ENCODE measurements at places on chromosomes 5 and 9.

DNA sequence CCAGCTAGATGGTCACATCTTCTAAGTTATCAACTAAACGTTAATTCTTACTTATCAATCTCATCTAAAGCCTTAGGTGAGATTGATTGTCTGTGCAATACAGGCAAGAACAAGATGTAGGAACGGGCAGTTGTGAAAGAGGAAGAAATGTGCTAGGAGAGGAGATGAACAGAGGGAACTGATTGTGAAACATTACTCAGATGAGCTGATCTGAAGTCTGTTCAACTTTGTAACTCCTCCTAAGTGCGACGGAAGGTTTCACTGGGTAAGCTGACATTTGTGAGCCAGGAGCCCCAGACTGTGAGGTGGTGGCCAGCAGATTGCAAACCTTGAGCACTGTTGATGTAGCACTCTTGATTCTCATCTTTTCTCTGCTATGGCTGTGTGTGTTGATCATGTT, 204.1 kb downstream of the CD180 start:
- DNase-seq, result no peak

DNA sequence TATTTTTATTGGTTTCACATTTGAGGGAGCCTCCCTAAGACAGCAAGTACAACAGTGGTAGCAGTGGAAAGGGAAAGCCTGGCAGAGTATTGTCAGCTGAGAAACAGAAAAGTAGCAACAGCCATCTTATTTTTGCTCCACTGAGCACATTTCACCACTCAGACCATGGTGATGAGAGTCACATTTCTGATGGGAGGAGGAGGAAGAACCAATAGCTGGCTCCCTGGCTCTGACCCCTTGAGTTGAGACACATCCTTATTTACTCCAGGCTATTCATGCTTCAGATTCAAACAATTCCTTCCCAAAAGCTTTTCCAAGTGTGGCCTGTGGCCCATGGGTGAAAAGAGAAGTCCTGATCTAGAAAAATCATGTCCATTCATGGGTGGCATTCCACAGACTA, 236.3 kb downstream of the ARHGAP26 start:
- DNase-seq, result no peak

DNA sequence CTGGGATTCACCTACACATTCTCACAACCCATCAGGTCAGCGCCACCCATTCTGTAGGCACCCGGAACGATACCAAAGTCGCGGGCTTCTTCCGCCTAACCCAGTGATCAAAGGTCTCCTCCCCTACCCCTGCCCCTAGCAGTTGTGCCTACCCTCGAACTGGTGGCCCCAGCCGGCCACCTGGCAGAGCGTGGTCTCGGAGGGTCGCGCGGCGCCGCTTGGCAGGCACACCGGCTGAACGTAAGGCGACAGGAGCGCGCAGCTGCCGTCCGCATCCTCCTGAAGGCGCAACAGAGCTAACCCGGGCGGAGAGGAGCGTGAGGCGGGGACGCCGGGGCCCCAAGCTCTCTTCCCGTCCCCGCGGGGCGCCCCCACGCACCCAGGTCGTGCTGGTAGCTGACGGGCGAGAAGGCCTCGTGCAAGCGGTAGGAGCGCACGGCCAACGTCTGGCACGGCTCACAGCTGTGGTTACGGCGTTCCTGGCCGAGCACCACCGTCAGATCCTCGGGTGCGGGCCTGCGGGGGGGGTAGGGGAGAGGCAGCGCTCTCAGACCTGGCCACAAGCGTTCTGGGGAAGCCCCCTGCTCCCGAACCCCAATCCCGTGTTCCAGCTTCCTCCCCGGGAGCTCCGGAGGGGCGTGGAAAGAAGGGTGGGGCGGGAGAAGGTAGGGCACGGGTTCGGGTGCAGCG, 2.8 kb upstream of the PFN3 start:
- DNase-seq, result no peak

DNA sequence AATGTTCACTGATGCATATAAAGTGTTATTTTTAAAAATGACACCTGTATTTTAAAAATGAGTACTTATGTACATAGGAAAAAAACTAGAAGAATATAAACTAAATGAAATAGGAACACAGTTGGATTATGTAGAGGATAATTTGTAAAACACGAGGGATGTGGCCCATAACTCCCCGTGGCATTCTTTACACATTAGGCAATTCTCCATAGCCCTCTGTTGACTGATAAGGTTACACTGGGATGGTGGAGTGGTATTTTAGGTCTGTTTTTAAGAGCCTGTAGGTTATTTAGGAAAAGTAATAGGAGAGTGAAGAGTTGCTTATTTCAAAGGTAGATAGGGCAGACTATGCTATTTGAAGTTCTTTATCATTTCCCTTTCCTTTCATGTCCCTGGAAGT, 1.8 kb downstream of the CAVIN4 start:
- DNase-seq, result no peak

- DNase-seq, result no peak
These were observed 60.6 kb downstream of the SLC1A3 start for GRCh38 chr5:36666986-36667385.

DNA sequence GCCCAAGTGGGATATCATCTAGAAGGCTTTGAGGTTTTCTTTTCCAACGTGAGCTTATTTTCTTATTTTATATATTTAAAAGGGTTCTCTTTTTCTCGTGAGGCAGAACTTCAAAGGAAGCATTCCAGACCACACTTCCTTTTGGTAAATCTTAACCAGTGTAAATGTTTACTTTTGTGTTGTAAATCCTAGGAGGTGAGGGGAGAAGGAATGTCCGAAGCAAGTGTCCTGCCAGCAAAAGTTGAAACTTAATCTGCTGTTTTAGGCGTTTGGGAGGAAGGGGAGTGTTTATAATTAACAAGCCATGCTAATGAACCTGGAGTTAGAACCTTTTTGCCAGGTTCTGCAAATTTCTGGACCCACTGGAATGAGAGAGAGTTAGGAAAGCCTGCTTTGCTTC, 37.9 kb downstream of the WWC1 start:
- DNase-seq, result no peak

- DNase-seq, result no peak
These were observed 69.2 kb upstream of the MYO10 start for GRCh38 chr5:17005107-17005828.

GRCh38 chr5:1103505-1104326, 8.1 kb downstream of the SLC12A7 start:
- DNase-seq, result no peak

GRCh38 chr5:81755320-81755719, 4.4 kb upstream of the SSBP2 start:
- no peak for DNase-seq

DNA sequence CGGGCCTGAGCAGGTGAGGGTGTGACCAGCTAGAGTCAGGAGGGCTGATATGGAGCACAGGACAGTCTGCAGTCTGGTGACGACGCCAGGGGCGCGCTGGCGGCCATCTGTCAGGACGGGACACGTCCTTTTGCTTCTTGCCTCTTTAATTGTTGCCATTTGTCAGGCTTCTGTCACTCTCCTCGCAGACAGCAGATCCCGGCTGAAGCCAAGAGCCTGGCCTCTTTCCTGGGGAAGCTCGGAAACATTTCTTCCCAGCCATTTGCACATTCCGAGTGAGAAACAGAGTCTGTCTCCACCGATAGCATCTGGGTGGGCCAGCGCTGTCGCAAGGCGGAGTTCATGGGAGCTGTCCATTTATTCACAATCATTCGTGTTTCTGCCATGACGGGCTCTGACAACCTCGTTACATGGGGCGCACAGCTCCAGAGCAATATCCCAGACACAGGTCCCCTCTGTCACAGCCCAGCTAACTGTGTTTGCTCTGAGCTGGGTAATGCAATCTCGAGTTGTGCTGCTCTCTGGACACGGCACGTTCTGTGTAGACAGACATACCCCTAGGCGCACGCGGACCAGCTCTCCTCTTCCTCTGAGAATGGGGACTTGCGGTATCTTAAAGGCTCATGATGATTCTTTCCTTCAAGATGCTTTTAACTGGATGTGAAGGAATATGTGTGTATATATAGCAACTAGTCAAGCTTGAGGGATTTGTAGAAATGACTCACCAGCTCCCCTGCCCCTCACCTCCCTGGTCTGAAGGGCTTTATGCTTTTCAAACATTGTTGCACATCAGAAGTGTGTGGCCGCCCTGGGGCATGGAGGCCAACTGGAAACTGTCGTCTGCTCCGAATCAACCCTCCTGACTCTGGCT, 105.3 kb upstream of the FCN2 start:
- DNase-seq, result no peak

DNA sequence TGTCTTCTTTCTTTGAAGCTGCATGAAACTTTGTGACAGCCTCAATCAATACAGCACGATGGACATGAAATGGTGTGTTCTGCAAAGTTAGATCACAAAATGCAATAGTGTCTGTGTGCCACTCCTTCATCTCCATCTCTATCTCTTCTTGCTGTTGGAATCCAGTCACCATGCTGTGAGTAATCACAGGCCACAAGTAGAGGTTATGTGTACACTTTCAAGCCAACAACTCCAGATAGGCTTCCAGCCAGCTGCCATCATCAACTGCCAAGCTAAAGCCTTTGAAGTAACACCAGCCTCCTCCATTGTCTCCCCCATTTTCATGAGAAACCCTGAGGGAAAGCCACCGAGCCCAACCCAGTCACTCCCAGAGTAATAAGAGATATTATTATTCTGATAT, 360.6 kb downstream of the PTPRD start:
- no peak for DNase-seq

- DNase-seq, result no peak
These were observed 15.0 kb downstream of the ARRDC3 start for GRCh38 chr5:91367908-91368648.

DNA sequence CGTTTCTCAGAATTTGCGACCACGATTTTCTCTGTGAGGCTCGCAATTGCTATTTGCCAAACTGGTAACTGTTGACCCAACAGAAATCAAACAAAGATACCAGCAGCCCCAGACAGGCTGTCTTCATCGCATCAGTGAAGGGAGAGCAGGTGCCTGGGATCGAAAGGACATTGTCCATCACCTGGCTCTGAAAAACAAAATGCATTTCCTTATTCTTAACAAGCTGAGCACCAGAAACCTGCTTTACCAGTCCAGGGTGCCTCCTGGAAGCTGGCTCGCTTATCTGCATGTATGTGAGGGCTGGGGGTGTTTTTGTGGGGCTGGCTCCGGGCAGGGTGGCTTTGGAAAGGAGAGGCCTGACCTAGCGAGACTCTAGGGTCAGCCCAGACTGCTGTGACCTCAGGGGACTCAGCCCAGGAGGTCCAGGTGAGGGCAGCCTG, 24.7 kb downstream of the WWC1 start:
- no peak for DNase-seq

- no peak for DNase-seq
These were observed 244.9 kb upstream of the KLF4 start for GRCh38 chr9:107734256-107735013.

GRCh38 chr5:30113542-30113941, 1079.9 kb upstream of the CDH6 start:
- no peak for DNase-seq

- DNase-seq, result no peak
These were observed 125.4 kb downstream of the PARP8 start for GRCh38 chr5:50791813-50792212.

- DNase-seq, result no peak
These were observed 803.8 kb upstream of the ZNF608 start for GRCh38 chr5:125550274-125550673.

GRCh38 chr9:19787672-19788071, 1.2 kb downstream of the SLC24A2 start:
- no peak for DNase-seq

GRCh38 chr5:32258424-32258823, 54.3 kb downstream of the MTMR12 start:
- DNase-seq, result no peak

DNA sequence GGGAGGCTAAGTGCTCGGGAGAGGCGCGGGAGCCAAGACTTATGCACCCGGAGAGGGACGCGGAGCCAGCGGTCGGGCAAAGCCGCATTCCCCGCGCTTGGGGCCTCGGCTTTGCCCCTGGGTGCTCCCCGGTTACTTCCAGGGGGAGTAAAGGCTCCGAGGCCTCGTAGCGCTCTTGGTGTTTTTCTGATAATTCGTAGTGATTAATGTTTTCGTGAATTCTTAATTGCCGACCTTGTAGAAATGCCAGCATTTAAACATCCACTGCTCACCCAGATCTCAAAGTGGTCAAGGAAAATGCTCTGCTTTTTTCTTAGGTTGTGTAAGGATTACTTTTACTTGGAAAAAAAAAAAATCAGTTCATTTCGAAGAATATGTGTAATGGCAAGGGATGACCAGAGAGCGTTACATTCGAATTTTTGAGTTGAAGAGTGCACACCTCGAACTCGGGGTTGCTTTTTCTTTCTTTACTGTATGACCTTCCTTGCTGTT, 654 bp upstream of the TUT7 start:
- DNase-seq, result no peak

DNA sequence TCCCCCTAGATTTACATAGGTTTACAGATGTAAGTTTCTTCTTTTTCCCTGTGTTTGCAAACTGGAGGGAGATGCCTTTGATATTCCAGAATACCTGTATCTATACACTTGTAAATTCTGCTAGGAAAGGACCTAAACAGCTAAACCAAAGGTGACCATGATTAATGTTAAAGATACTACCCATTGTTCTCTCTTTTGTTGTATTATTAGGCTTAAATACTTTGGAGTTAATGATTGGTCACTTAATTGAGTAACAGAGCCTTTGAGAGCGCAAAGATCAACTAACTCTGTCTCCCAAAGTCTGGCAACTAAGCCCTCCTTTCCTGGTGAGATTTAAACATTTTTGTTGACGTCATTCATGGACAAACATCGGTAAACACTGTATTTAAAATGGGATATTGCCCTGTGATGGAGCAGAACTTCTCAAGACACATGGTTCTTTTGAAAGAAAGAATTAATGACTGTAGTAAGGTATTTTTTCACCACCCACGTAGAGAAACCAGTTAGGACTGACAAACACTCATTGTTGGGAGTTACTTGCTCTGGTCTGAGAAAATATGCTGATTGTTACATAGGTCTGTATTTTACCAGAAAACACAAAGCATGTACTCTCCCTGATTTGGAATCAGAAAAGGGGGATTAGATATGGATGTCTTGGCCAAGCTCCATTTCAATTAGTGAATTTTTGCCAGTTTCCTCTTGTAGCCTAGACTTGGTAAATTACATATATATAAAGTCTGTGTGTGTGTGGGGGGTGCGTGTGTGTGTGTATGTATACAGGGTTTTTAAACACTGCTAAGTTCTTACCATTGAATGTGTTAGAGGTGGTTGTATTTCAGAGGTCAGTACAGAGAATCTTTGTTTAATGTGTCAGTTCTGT, 4.6 kb downstream of the VCAN start:
- no peak for DNase-seq

- no peak for DNase-seq
These were observed 138.6 kb downstream of the ADCY2 start for GRCh38 chr5:7534505-7534904.

GRCh38 chr9:17535176-17535575, 43.7 kb upstream of the SH3GL2 start:
- no peak for DNase-seq

DNA sequence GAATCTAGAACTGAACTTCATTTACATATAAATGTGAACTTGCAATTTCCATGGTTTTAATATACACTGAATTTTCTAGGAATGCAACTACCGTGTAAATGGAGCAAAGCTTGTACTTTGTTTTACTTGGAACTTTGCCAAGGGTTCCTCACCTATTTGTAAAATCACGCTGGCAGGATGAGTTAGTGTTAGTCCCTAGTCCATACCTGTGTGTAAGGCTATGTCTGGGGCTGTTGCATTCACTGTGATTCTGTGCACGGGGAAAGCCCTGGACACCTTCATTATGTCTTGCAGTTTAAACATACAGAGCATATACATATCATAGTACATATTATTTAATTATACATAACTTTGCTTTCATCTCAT, 119.9 kb downstream of the PAX5 start:
- DNase-seq, result no peak

GRCh38 chr9:26983340-26983739, 22.1 kb downstream of the LRRC19 start:
- DNase-seq, result no peak

- DNase-seq, result no peak
These were observed 24.5 kb upstream of the IDNK start for GRCh38 chr9:83598487-83598886.

GRCh38 chr5:13328316-13328715, 616.2 kb downstream of the DNAH5 start:
- no peak for DNase-seq

All from stimulated activated CD8-positive, alpha-beta memory T cell treated with anti-CD3 and anti-CD28 coated beads, Interleukin-15, amount 100 ng/mL, for 1 hour (primary cell).